ENCODE measurements at places on chromosomes 16 and 17. TPM values are rescaled to one million over a fixed set of nuclear protein-coding genes. Genes with fewer than 3 reads are reported as not detected.

The TBC1D3H gene
- not detected for total RNA-seq

The GJD3 gene
- total RNA-seq, result 0.52 TPM

The KRT17 gene
- 2.1 TPM for total RNA-seq

The DVL2 gene
- 63.2 TPM for total RNA-seq

The MYH8 gene
- 3,493 TPM for total RNA-seq

The RECQL5 gene
- 11.0 TPM for total RNA-seq

The PPY gene
- total RNA-seq, result not detected

The RAD51D gene
- 3.7 TPM for total RNA-seq

The FCSK gene
- 6.8 TPM for total RNA-seq

The NPB gene
- total RNA-seq, result 1.0 TPM

The ABCA9 gene
- total RNA-seq, result 30.3 TPM

The SLC22A31 gene
- not detected for total RNA-seq

Data from skeletal muscle tissue (tissue), 5 donors.